PC-9 (cell line): ENCODE measurements at places on chromosomes 6 and 20. TPM values are rescaled to one million over a fixed set of nuclear protein-coding genes. Genes with fewer than 3 reads are reported as not detected.

DNA sequence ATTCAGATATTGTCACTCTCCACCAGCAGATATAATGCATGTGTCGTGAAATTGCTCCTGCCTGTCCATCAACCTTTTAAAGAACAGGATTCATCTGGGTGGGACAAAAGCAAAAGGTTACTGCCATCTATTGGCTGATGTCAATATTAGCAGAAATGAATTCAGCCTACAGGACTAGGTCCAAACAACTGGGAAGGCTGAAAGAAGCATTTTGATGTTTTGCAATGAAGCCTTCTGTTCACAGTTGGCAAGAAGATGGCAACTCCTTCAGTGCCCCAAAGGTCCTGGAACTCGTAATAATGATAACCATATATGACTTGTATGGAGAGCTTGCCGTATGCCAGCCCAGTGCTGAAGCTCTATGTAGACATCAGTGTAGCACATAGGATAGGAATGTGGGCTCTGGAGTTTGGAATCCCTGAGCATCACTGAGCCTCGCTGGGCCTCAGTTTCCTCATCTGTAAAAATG, 7.5 kb downstream of the BCAS1 start:
- DNase-seq: peak; percentile 60

GRCh38 chr6:15288856-15289255, 43.0 kb downstream of the JARID2 start:
- DNase-seq: no peak

DNA sequence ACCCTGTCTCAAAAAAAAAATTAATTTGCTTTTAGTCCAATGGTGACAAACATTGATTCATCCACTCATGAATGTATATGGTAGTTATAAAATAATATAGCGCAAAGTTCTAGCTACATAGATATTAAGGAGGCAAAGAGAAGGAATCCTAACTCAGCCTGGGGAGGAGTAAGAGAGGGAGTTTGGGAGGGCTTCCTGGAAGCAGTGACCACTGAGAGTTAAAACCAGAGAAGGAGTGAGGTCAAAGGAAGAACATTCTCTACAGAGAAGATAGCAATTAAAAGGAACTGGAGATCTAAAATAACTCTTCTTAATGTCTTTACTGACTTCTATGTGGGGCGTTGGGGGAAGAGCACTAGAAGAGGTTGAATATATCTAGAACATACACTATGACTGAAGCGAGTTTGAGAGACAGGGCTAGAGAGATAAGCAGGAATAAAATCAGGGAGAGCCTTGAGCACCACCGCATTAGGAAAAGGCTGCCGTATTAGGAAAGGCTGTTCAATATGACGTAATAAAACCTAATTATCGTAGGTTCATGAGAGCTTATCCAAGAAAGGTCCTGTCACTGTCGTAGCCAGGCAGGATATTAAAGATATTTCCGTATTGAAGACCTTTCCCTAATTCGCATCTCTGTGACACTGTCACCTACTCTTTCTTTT, 81.8 kb upstream of the CNKSR3 start:
- no peak for DNase-seq

- DNase-seq: no peak
These were observed 16.7 kb downstream of the BTN1A1 start for GRCh38 chr6:26516481-26517427.

- no peak for DNase-seq
These were observed 13.6 kb upstream of the RIPOR3 start for GRCh38 chr20:50704971-50705370.

Gene CDK19
- total RNA-seq: 34.0 and 36.8 TPM in 2 replicates

DNA sequence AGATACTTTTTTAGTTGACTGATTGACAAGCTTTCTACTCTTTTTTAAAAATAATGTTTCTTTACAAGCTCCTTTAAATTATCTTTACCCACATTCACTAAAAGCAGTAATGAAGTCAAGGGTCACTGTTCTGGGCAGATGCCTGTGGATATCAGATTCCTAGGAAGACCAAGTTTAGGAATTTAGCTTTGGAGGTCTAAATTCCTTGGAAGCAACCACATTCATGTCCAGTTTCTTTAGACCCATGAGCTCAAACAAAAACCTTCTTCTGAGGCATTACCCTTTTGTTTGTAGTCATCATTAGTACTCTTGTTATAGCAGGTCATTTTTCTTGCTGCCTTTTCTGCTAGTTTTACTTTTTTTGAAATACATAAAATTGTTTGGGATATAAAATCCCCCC, 462.9 kb upstream of the JAG1 start:
- DNase-seq: no peak

DNA sequence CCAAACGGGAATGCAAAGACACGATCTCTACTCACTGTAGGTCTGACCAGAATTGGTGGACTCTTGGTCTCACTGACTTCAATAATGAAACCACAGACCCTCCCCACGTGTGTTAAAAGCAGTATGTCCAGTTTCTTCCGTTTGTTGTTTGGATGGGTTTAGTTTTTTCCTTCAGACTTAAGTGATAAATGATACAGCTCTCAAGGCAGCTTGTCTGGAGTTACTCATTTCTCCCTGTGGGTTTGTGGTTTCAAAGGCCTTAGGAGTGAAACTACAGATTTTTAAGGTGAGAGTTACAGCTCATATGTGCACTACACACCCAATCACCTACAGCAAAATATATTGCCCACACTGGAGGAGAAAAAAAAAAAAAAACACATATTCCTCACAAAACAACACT, 86.7 kb upstream of the STMND1 start:
- DNase-seq: no peak

Gene TUBB2B
- total RNA-seq: 1.3 and 2.5 TPM in 2 replicates

- no peak for DNase-seq
These were observed 292.8 kb downstream of the CDC5L start for GRCh38 chr6:44680202-44680720.

DNA sequence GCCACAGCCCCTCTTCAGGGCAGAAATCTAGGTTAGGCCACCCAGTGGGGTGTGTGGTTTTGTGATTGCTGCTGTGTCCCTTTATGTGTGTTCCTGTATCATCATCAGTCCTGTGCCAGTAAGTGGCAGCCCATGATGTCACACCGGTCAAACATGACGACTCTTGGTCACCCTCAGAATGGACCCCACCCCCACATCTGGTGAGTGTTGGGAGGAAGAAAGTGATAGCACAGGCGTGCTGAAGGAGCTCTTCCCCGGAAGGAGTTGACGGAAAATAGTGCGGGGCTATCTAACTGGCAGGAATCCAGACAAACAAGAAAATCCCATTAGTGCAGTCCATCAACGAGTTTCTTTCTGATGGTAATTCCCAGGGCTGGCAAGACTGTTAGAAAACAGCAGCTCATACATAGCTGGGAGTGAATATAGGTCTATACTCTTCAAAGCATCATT, 33.4 kb upstream of the IL17A start:
- DNase-seq: no peak

DNA sequence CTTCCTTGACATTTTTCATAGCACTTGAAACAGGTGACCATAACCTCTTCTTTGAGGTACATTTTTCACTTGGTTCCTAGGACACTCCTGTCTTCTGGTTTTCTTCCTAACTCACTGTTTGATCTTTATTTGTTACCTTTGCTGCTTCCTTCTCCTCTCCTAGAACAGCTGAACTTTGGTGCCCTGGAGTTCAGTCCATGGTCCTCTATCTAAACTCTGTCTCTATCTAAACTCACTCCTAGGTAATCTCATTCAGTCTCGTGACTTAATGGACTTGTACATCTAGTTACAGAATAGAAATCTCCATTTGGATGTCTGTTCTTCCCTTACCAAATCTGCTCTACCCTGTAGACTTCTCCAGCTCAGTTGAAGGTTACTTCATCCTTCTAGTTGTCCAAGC, 73.7 kb downstream of the SHPRH start:
- no peak for DNase-seq

DNA sequence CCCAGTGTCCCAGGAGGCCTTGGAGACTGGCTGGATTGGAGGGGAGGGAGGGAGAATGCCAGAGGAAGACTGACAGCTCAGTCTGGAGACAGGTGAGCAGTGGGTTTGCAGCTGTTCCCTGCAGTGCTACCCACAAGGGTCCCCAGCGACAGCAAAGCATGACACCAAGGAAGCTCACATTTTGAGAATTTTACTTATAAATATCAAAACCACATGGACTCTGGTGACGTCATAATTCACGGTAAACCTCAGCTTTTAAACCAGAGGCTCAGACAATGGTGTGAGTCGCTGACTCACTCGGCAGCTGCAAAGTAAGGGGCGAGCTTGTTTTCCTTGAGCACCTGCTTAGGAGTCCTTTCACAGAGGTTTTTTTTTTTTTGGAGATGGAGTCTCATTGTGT, 65.2 kb downstream of the THBS2 start:
- DNase-seq: no peak

Gene BCAS1
- 3.9 and 4.0 TPM in 2 replicates for total RNA-seq

GRCh38 chr6:150093397-150093796, 24.5 kb upstream of the ULBP3 start:
- DNase-seq: no peak

GRCh38 chr20:35091816-35092523, 637 bp downstream of the TRPC4AP start:
- peak; percentile 38 for DNase-seq

- DNase-seq: no peak
These were observed 42.3 kb downstream of the GPR63 start for GRCh38 chr6:96794980-96795379.

- no peak for DNase-seq
These were observed 25.6 kb upstream of the SMOC2 start for GRCh38 chr6:168415098-168415992.

- no peak for DNase-seq
These were observed 44.1 kb downstream of the BLTP3A start for GRCh38 chr6:34836008-34836407.

DNA sequence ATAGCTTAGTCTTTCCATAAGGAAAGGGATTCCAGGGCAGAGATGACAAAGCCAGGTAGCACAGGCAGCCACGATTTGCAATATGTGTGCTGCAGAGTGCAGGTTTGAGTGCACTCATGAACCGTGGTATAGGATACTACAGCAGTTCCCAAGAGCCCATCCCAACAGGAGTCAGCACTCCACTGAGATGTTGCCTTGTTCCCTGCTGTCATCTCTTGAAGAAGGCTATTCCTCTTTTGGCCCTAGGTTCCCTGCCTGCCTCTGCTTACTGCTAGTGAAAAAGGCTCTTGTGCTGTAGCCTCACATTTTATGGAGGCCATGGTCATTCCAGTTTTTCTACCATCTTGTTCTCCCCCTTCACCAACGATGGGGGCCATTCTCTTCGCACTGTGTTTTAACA, 40.2 kb downstream of the RALY start:
- DNase-seq: no peak

GRCh38 chr6:78614961-78615360, 252.4 kb upstream of the IRAK1BP1 start:
- no peak for DNase-seq

DNA sequence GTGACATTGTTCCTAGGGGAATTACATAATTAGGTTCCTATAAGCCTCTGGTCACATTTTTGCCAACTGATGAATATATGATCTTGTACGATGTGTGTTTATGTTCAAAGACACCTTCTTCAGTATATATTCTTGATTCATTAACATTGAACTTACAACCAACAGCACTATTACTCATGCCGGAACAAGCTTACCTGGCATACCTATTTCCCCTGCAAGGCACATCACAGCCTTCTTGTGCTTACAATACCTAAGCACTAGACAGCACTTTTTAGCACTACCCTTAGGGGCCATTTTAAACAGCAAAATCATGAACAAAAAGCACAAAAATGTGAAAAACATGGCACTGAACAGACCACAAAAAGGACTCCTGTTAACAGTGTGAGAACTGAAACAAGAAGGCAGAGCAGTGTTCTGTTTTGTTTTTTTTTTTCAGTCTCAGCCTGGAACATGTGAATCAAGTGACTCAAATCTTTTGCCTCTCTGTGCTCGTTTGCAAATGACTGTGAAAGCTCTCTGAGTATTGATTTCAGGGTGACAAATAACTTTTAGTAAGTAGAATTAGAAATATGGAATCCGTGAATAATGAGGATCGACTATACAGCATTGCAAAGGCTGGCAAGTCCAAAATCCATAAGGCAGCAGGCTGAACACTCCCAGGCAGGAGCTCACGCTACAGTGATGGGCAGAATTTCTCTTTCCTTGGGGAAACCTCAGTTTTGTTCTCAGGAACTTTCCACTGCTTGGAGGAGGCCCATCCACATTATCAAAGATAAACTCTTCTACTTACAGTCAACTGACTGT, 102.3 kb upstream of the TSHZ2 start:
- no peak for DNase-seq

DNA sequence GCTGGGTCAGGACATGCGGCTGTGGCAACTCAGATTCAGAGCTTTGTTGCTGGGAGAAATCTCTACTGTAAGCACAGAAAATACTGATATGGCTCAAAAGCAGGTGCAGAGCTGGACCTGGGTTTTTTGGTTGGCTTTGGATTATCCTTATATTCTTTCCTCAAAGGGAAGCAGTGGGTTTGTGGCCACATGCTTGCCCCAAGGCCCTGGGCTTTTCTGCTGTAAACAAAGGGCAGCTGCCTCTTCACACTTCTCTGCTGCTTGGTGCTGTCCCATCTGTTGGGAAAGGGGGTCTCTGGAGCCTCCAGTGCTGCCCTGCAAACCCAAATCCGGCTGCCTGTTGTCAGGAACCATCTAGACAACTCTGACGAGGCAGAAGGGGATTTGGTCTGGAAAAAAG, 52.4 kb downstream of the ANKRD6 start:
- DNase-seq: no peak

Gene CEP162
- 5.8 and 6.0 TPM in 2 replicates for total RNA-seq

Gene SPTLC3
- total RNA-seq: 8.5 and 10.7 TPM in 2 replicates

DNA sequence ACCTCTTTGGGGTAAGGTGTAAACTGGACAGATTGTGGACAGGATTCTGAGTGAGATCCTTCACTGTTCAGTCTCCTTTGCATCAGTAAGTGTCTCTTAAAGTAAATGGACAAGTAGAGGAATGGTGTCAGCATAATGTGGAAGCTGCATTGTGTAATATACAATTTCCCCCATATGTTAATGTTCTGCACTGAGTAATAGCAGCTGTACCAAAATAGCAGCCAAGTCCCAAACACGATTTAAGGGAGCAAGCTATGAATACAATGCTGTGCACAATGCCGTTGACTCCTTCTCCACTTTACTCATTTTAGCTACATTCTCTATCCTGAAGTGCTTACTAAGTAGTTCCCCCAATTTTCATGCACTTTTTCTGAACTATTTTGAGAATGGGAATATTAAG, 21.1 kb upstream of the TRIM26 start:
- no peak for DNase-seq

Gene SIRPD
- total RNA-seq: 0.37 and 0.53 TPM in 2 replicates

DNA sequence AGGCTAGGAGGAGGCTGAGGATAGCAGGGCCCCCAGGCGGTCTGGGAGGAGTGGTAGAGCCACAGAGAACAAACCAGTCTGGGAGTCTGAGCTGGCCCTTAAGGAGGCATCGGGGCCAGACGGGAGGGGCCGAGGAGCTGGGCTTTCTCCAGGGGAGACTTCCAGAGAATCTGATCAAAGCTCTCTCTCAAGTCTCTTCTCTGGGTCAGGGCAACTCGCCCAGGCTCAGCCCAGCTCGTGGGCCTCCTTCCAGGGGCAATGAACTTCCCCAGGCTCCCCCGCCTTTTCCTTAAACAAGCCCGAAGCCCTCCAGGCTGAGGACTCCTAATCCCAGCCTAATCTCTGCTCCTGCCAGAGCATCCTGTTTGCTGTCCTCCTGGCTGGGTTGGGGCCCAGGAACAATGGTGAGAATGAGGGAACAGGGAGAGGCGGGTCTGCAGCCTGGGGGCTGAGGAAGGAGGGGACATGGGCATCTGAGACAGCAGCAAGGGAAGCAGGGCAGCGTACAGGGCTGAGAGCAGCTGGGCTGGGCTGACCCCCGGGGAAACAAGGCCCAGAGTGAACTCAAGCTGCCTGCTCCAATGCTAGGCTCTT, 173.6 kb downstream of the ANKRD60 start:
- DNase-seq: no peak

Gene HRH3
- not detected in 2 replicates for total RNA-seq

Gene BNIP5
- not detected in 2 replicates for total RNA-seq

Gene SLC17A2
- not detected in 2 replicates for total RNA-seq

Gene ATP5F1E
- total RNA-seq: 76.3 and 84.8 TPM in 2 replicates
